K562 (cell line): ENCODE measurements at places on chromosomes 2 and 18.

DNA sequence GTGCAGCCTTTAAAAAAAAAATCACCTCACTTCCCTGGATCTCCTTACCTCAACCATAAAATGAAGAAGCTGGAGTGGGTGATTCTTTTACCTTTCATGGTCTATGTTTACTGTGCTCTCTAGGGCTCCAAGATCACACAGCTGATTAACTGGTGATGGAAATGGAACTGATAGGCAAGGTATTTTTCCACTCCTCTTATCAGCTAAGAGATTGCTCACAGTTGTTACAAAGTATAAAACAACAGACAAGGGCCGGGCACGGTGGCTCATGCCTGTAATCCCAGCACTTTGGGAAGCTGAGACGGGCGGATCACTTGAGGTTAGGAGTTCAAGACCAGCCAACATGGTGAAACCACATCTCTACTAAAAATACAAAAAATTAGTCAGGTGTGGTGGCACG, 14.5 kb downstream of the RPS27A start:
- no peaks in the 10 kb centered on the region for H3K4me1 ChIP-seq
- no peak overlapping the region for H3K4me3 ChIP-seq
- no peaks in the 10 kb centered on the region for H3K27me3 ChIP-seq

- H3K4me1 ChIP-seq = no peaks in the 10 kb centered on the region
- peaks cover 8% of the 10 kb centered on the region; the same call in 1 of the 3 replicates for H3K27me3 ChIP-seq
- no peak for DNase-seq
- H3K27ac ChIP-seq = no peak overlapping the region
- H3K4me3 ChIP-seq = no peak overlapping the region
Measured at GRCh38 chr2:237639836-237640220, 12.4 kb downstream of the LRRFIP1 start.

DNA sequence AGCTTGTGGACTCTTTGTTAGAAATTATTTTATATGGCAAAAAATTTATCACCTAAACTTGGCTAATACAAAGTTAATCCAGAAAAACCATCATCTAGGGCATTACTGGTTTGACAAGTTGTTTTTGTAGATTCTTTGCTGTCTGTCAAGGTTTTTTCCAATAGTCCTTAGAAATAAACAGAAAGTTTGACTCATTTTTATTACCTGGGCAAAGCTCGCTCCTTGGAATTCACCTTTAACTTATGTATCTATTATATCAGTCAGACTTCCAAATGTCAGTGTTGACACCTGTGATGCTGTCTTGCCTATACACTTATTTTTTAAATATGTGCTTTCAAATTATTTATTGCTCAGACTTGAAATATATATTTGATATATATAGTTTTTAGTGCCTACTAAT, 21.7 kb downstream of the LAMA3 start:
- H3K4me1 ChIP-seq = 0 out of 3 replicates have a peak, but pooled peaks cover 7% of the 10 kb centered on the region
- no peak overlapping the region for H3K27ac ChIP-seq
- H3K27me3 ChIP-seq = peaks cover 6% of the 10 kb centered on the region; the same call in 2 of the 3 replicates
- no peak for DNase-seq
- H3K36me3 ChIP-seq = no peaks in the 10 kb centered on the region
- H3K4me3 ChIP-seq = no peak overlapping the region

DNA sequence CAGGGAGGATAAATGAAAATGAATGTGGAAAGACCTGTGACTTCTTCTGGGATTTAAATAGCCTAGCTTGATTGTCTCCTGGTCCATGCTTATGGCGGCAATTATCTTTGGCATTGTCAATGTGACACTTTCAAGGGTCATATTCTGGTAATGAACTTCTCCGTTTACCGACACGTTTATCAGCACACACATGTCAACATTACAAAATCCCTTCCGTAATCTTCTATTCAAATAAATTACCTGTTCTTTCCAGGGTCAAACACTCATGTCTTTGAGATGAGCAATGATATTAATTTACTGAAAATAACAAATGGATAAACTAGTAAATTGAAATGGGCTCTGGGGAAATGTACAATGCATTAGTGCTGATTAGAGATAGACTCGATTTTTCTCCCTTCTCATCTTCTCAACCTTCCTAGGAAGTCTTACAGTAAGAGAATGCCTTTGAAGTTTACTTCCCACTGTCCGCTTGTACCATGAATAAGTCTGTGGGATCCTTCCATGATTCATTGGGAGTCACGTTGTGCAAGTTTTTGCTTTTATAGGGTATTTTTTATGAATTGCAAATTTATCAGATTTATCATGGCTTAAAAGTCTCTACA, 646.3 kb upstream of the LRATD1 start:
- no peaks in the 10 kb centered on the region for H3K4me1 ChIP-seq
- no peaks in the 10 kb centered on the region for H3K27me3 ChIP-seq
- no peak for DNase-seq
- H3K4me3 ChIP-seq = no peak overlapping the region
- no peak overlapping the region for H3K27ac ChIP-seq
- no peaks in the 10 kb centered on the region for H3K36me3 ChIP-seq

DNA sequence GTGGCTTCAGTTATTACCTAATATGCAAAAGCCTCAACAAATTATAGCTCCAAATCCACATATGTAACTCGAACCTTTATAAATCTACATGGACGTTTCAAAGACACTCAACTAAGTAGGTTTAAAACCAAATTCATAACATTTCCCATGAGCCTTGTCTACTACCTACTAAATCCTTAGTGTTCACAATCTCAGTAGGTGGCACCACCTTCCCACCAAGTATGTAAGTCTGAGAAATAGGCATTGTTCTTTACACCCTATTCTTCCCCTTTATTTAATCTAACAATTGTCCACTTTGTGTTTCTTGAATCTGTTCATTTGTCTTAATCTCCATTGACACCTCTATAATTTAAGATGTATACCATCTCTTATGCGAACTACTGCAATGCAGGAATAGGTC, 4.6 kb downstream of the PIGN start:
- peaks cover under 1% of the 10 kb centered on the region for H3K4me1 ChIP-seq
- H3K27ac ChIP-seq = no peak overlapping the region
- no peaks in the 10 kb centered on the region for H3K27me3 ChIP-seq
- H3K4me3 ChIP-seq = no peak overlapping the region
- no peaks in the 10 kb centered on the region for H3K36me3 ChIP-seq

DNA sequence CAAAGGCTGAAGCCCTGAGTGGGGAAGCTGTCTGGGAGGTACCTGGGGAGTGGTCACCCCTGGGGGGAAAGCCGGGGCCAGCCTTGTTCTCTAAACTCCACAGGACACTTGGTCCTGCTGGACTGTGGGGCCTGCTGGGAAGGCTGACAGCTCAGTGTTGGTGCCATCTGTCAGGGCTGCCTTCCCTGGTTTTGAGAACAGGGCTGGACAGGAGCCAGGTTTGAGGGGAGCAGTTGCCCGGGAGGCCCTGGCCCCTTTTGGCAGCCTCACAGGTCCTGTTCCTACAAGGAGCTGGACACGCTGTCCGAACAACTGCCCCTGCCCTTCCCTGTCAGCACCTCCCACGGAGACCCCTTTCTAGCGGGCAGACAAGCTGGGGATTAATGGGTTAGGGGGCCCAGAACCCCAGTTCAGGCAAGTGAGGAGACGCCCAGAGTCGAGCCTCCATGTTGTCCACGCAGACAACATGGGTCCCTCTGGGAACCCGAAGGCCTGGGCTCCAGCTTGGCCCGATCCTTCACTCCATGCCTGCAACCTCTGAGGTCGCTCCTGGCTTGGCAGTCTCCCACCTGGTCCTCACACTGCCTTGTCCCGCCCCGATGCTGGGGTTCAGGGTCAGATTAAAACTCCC, 40.8 kb downstream of the ATOH8 start:
- H3K4me3 ChIP-seq = no peak overlapping the region
- peaks cover 64% of the 10 kb centered on the region for H3K27me3 ChIP-seq
- no peaks in the 10 kb centered on the region for H3K4me1 ChIP-seq
- no peaks in the 10 kb centered on the region for H3K36me3 ChIP-seq
- no peak overlapping the region for H3K27ac ChIP-seq
- no peak for DNase-seq

DNA sequence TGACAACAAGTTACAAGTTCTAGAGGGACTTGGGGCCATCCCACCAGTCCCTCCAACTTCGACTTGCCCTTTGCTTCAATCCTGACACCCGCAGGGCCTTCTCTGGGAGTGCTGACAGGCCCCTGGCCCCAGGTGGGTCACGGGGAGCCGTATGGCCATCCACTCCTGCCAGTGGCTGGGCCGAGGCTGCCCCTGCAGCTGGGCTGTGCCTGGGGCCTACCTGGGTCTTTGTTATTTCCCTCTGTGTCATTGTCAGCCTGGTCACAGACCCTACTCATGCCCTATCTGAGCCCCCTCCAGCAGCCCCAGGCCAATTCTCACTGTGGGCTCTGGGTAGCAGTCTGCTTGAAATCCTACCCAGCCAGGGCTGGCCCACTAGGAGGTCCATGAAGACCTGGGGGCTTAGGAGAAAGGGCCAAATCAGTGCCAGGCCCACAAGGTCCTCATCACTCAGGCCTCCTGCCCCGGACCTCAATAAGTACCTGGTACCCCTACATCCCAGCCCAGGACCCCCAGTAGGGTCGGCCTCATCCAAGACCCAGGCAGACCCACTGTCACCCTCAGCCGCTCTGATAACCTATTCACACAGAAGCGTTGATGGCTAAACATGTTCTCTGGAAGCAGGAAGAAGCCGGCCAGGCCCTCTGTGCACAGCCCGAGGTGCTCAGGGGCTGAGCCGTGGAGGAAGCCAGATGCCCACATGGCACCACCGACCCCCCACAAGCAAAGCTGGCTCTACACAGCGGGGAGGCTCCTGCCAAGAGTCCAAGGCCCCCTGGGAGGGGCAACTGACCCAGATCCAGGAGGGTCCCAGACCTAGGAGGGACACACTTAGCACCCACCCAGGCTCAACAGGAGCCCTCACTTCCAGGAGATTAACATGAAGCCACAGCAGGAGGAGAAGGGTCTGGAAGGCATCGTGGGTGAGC, 57.7 kb downstream of the BIN1 start:
- H3K27me3 ChIP-seq = peaks cover 94% of the 10 kb centered on the region
- no peaks in the 10 kb centered on the region for H3K36me3 ChIP-seq
- DNase-seq = no peak
- H3K4me3 ChIP-seq = no peak overlapping the region
- no peak overlapping the region for H3K27ac ChIP-seq
- no peaks in the 10 kb centered on the region for H3K4me1 ChIP-seq

GRCh38 chr2:202934456-202934855, 22.4 kb downstream of the CARF start:
- no peak for DNase-seq
- no peak overlapping the region for H3K27ac ChIP-seq
- no peaks in the 10 kb centered on the region for H3K27me3 ChIP-seq
- H3K4me3 ChIP-seq = no peak overlapping the region
- no peaks in the 10 kb centered on the region for H3K36me3 ChIP-seq
- H3K4me1 ChIP-seq = no peaks in the 10 kb centered on the region

DNA sequence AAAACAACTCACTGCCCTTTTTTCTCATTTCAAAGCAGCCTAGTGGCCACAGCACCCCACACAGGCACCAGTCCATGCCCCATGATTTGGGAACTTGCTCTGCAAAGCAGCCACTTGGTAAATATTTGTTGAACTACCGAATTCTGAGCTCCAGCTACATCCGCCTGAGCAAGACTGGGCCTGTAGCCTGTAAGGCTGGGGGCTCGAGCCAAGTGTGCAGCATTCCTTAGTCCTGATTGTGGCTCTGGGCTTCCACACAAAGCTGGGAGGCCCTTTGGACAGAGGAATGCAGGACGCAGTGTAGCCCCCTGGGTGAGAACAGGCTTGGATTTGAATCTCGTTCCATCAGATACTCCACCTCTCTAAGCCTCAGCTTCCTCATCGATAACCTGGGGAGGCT, 88.4 kb downstream of the ACTR2 start:
- no peak for DNase-seq
- no peak overlapping the region for H3K27ac ChIP-seq
- no peaks in the 10 kb centered on the region for H3K4me1 ChIP-seq
- H3K27me3 ChIP-seq = no peaks in the 10 kb centered on the region
- H3K36me3 ChIP-seq = peaks cover 85% of the 10 kb centered on the region

GRCh38 chr2:200619279-200619678, 33.5 kb downstream of the AOX1 start:
- DNase-seq = no peak
- H3K27ac ChIP-seq = no peak overlapping the region
- no peaks in the 10 kb centered on the region for H3K36me3 ChIP-seq
- H3K4me1 ChIP-seq = peaks cover 5% of the 10 kb centered on the region; the same call in 2 of the 3 replicates

DNA sequence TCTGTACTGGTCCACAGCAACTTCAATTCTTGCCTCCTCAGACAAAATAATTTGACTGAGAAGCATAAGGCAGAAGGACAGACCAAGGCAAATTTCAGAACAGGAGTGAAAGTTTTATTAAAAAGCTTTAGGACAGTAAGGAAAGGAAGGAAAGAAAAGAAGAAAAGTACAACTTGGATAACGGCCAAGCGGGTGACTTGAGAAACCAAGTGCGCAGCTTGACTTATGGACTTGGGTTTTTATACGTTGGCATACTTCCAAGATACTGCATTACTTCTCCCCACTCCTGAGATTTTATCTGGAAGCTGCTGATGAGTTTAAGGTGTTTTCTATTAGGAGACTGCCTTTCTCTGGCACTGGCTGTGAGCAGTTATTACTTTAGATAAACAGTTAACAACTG, 64.7 kb downstream of the CCDC178 start:
- no peaks in the 10 kb centered on the region for H3K4me1 ChIP-seq
- no peaks in the 10 kb centered on the region for H3K36me3 ChIP-seq
- no peak overlapping the region for H3K4me3 ChIP-seq
- H3K27ac ChIP-seq = no peak overlapping the region

DNA sequence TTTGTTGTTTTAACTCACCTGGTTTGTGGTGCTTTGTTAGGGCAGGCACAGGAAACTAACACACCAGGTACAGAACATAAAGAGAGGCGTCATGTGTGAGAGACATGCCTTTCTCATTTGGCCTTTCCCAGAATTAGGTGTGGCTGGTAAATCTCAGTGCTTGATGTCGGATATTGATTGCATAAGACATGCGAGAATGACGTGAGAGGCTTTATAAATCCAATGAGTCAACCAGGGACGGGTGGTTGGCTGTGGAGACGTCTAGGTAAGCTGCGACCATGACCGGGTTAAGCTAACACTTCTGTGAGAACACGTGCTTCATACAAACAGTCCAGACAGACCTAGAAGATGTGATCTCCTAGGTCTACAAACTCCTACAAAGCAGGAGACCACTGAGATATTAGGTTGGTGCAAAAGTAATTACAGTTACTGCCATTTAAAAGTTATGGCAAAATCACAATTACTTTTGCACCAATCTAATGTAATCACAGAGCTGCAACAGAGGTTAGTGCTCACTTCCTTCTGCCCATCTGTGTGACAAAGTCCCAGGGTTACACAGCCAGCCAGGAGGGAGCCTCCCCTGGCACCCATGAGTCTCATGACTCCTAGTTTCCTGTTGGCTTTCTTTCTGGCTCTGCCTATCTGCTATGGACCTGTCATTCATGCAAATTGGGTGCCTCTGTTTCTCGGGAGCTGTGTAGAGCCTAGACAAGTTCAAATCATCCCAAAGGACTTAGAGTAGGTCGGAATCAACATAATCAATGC, 98.9 kb upstream of the ATP8B1 start:
- H3K27me3 ChIP-seq = peaks cover 3% of the 10 kb centered on the region
- DNase-seq = no peak
- H3K27ac ChIP-seq = no peak overlapping the region
- no peaks in the 10 kb centered on the region for H3K4me1 ChIP-seq

- no peak for DNase-seq
- no peak overlapping the region for H3K4me3 ChIP-seq
- H3K4me1 ChIP-seq = no peaks in the 10 kb centered on the region
- H3K27ac ChIP-seq = no peak overlapping the region
Measured at GRCh38 chr2:206984206-206984605, 44.9 kb downstream of the CPO start.

- H3K27ac ChIP-seq = no peak overlapping the region
- no peaks in the 10 kb centered on the region for H3K36me3 ChIP-seq
- H3K27me3 ChIP-seq = no peaks in the 10 kb centered on the region
Measured at GRCh38 chr2:167758292-167758691, 489.1 kb downstream of the STK39 start.
